Type B pancreatic cell (in vitro differentiated cells): ENCODE measurements at places on chromosomes 3 and 15. TPM values are rescaled to one million over a fixed set of nuclear protein-coding genes. Genes with fewer than 3 reads are reported as not detected.
A peak's percentile ranks its signal among the peaks of the same experiment; 100 is the strongest.

- H3K4me3 ChIP-seq, result peak overlapping the region; percentile 51
- H3K27me3 ChIP-seq, result peaks cover 63% of the 10 kb centered on the region
- H3K27ac ChIP-seq, result peak overlapping the region; percentile 72
- no peaks in the 10 kb centered on the region for H3K36me3 ChIP-seq
- no peak for DNase-seq
- peaks cover 60% of the 10 kb centered on the region for H3K4me1 ChIP-seq
Measured at GRCh38 chr15:65082303-65082953, 5.9 kb downstream of the KBTBD13 start.

PP2D1 gene
- not detected in 2 replicates for total RNA-seq

DNA sequence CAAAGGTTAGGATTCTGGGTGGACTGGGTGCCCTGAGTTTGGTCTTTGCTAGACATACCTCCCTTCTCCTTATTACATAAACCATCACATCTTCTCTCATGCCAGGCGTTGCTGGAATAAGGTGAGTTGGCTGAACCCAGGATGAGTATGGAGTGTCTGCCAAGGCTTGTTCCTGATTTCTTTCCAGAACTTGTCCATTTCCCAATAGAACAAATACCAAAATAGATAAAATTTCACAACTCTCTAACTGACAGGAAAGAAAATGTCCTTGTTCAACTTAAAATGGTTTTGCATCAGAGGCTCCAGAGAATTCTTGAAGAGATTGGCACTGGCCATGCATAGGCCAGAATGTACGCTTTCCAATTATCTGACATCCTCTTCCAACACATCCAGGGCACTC, 291.9 kb downstream of the IGSF11 start:
- no peak overlapping the region for H3K4me3 ChIP-seq
- DNase-seq, result no peak
- H3K27ac ChIP-seq, result no peak overlapping the region
- H3K36me3 ChIP-seq, result no peaks in the 10 kb centered on the region
- no peaks in the 10 kb centered on the region for H3K4me1 ChIP-seq

DNA sequence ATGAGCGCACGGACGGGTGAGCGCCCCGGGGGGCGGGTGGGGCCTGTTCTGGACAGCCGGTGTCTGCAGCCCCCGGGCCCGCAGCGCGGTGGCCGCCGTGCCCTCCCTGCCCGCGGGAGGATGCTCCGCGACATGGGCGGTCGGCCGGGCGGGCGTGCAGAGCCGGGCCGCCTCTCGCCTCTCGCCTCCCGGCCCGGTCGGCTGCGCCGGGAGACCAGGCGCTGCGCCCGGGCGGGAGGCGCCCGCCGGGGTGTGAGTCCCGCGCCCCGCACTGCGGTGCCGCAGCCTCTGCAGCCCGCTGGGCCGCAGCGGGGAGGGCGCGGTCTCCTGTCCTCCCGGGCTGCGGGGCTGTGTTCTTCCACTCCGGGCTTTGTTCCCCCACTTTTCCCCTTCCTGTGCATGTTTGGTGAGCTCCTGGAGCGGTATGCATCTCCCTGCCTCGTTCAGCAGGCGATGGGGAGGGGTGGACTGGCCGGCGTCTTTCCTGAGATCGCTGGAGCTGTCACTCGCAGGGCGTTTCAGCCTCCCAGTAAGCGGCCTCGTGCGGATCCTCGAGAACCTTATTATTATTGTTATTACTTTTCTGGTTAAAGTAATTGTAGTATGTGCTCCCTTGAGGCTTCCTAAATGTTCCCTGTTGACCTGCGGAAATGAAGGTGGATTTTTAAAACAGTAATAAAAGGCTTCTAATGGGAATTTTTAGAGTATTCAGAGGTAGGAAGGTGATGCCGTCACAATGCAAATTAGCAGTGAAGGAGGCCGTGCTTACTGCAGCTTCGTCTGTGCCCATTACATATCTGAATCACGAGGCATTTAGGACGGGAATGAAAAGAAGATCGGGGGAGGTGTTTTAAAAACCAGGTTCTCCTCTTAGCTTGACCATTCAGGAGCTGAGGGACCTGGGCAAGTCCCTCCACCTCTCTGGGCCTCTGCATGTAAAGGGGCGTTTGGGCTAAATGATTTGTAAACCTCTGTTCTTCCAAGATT, 593 bp downstream of the TMOD2 start:
- H3K36me3 ChIP-seq, result no peaks in the 10 kb centered on the region
- no peak overlapping the region for H3K27ac ChIP-seq
- H3K4me1 ChIP-seq, result peaks cover 5% of the 10 kb centered on the region
- no peak for DNase-seq
- H3K27me3 ChIP-seq, result peaks cover 73% of the 10 kb centered on the region

HIGD2B gene
- total RNA-seq, result not detected in 2 replicates

DNA sequence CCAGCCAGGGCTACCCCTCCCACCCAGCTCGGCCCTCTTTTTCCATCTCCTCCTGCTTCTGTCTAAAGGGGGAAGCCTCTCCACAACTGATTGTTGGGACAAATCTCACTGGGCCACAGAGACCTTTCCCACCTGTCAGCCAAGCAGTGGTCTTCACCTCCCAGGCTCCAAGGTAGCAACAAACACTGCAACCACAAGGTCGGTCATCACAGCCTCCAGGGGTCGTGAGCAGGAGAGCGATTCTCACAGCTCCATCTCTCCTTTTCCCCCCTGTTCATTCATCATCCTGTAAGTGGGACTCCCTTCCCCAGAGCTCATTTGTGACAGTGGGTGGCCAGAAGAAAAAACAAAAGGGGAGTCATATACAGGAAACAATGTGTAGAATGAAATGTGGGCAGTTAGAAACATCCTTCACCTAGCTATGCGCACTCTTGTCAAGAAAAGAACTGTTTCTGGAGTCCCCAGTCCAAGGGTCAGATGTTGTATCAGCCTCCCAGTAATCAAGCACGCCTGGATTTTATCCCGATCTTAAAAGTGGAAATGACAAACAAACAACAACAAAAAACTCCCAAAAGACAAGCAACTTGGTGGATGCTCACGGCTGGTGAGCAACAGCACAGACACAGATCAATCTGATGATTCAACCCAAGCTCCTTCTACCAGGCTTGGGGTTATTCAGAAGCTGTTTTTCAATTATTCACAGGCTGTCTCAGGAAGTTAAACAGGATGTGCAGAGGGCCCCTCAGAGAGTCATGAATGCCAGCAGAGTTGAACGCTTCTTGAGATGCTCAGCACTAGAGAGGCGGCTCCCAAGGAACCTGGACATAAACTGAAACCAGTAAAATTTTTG, 22.4 kb downstream of the LYZL4 start:
- H3K4me3 ChIP-seq, result no peak overlapping the region
- DNase-seq, result no peak
- H3K4me1 ChIP-seq, result peaks cover 14% of the 10 kb centered on the region
- H3K27ac ChIP-seq, result no peak overlapping the region
- no peaks in the 10 kb centered on the region for H3K36me3 ChIP-seq

DNA sequence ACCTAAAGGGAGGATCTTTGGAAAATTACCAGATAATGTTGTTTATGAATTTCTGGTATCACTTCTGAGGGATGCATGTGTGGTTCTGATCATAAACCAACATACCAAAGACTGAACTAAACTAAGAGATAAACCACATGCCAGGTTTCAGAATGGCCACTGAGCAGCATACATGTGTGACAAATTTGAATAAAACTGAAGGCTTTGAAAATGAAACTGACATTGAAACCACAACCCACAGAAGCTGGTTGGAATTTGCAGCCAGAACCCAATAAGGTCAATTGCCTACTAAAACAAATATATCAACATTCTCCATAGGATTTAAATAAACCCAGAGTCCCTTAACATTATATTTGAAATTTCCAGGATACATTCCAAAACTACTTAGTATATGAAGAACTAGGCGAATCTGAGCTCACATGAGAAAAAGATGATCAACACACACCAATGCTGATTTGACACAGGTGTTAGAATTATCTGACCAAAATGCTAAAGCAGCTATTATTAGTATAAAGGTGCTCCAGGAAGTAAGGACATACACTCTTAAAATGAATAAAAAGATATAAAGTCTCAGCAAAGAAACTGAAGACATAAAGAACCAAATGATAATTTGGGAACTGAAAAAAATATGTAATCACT, 125.0 kb downstream of the ZNF280D start:
- H3K27ac ChIP-seq, result no peak overlapping the region
- no peak overlapping the region for H3K4me3 ChIP-seq
- no peaks in the 10 kb centered on the region for H3K4me1 ChIP-seq
- H3K36me3 ChIP-seq, result no peaks in the 10 kb centered on the region
- no peak for DNase-seq
- H3K27me3 ChIP-seq, result no peaks in the 10 kb centered on the region

- DNase-seq, result no peak
- no peaks in the 10 kb centered on the region for H3K36me3 ChIP-seq
- H3K4me3 ChIP-seq, result no peak overlapping the region
- H3K4me1 ChIP-seq, result peaks cover 37% of the 10 kb centered on the region
- no peak overlapping the region for H3K27ac ChIP-seq
Measured at GRCh38 chr3:194259982-194260766, 91.0 kb downstream of the CPN2 start.

DNA sequence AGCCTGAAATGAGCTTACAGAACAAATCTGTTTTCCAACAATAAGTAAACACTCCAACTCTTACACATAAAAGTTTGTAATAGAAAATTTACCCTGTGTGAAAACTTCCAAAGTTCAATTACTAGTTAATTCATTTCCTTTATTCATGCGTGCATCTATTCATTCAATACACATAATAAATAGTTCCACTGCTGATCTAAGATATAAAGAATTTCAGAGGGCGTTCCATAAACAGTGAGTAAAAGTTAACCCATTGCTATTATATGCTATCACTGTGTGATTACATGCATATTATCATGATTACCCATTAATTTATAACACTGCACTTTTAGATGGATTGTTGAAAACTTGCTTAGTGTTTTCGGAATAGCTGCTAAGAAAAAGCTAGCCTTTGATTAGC, 36.2 kb upstream of the CFAP20DC start:
- H3K36me3 ChIP-seq, result no peaks in the 10 kb centered on the region
- peaks cover 3% of the 10 kb centered on the region for H3K27me3 ChIP-seq
- H3K27ac ChIP-seq, result no peak overlapping the region
- no peak for DNase-seq
- no peak overlapping the region for H3K4me3 ChIP-seq

GRCh38 chr15:69344238-69344637, 45.5 kb downstream of the PAQR5 start:
- DNase-seq, result no peak
- H3K27me3 ChIP-seq, result no peaks in the 10 kb centered on the region
- no peak overlapping the region for H3K4me3 ChIP-seq
- peaks cover 15% of the 10 kb centered on the region for H3K4me1 ChIP-seq
- H3K27ac ChIP-seq, result no peak overlapping the region

DNA sequence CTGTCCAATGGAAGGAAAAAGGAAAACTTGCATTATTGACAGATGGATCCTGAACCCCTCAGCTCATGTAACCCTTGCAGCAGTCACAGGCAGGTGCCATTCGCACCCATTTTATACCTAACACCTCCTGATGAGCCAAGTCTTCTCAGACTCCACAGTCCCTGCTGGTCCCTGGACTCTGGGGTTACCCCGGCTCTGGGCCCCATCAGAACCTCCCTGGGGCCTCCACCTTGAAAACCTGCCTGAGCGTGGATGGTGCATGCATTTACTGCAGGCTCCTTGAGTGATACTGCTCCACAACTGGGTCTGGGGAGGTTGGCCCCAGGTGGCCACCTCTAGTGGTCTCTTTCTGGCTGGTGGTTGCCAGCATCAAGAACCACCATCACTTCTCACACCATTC, 15.9 kb upstream of the DOCK3 start:
- no peak overlapping the region for H3K4me3 ChIP-seq
- H3K27me3 ChIP-seq, result peaks cover 4% of the 10 kb centered on the region
- no peaks in the 10 kb centered on the region for H3K36me3 ChIP-seq
- DNase-seq, result no peak
- H3K27ac ChIP-seq, result no peak overlapping the region

LDHAL6B gene
- not detected in 2 replicates for total RNA-seq

GRCh38 chr3:159839561-159840379, 148.9 kb upstream of the IL12A start:
- H3K4me1 ChIP-seq, result peaks cover 32% of the 10 kb centered on the region
- peak within 1 kb of the TSS; percentile 81 for H3K4me3 ChIP-seq
- DNase-seq, result peak; percentile 74
- H3K27me3 ChIP-seq, result no peaks in the 10 kb centered on the region

GRCh38 chr3:172132721-172133311, 93.4 kb downstream of the FNDC3B start:
- no peak overlapping the region for H3K27ac ChIP-seq
- no peak for DNase-seq
- no peak overlapping the region for H3K4me3 ChIP-seq
- H3K36me3 ChIP-seq, result peaks cover 26% of the 10 kb centered on the region

GRCh38 chr3:86056032-86056431, 934.9 kb downstream of the VGLL3 start:
- H3K27ac ChIP-seq, result no peak overlapping the region
- no peak overlapping the region for H3K4me3 ChIP-seq
- DNase-seq, result no peak

GRCh38 chr3:120410541-120410940, 40.3 kb downstream of the FSTL1 start:
- H3K27ac ChIP-seq, result no peak overlapping the region
- no peaks in the 10 kb centered on the region for H3K4me1 ChIP-seq
- H3K4me3 ChIP-seq, result no peak overlapping the region
- DNase-seq, result no peak

DNA sequence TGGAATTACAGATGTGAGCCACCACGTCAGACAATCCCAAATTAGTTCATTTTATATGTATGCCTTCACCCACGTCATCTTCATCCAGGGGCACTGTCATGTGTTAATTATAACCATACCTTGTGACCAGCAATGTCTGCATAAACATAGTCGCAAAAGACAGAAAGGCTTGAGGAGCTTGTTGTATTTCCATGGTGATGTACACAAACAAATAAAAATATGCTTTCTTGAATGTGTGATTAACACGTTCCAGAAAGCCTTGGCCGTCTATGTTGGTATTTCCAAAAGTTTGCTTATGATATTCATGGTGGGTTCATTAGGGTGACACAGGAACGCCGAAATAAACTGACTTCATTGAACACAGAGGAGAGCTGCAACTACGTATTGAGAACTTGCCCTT, 524.7 kb upstream of the ZNF717 start:
- no peak for DNase-seq
- H3K4me3 ChIP-seq, result no peak overlapping the region
- no peak overlapping the region for H3K27ac ChIP-seq
- peaks cover 5% of the 10 kb centered on the region for H3K27me3 ChIP-seq
- H3K36me3 ChIP-seq, result no peaks in the 10 kb centered on the region

- H3K36me3 ChIP-seq, result no peaks in the 10 kb centered on the region
- no peak for DNase-seq
- H3K4me1 ChIP-seq, result peaks cover 10% of the 10 kb centered on the region
- no peak overlapping the region for H3K4me3 ChIP-seq
Measured at GRCh38 chr3:14889205-14889604, 58.2 kb upstream of the NR2C2 start.

CELF6 gene
- 0.45 and 1.9 TPM in 2 replicates for total RNA-seq

- no peaks in the 10 kb centered on the region for H3K4me1 ChIP-seq
- DNase-seq, result no peak
- H3K4me3 ChIP-seq, result no peak overlapping the region
- no peaks in the 10 kb centered on the region for H3K27me3 ChIP-seq
- no peak overlapping the region for H3K27ac ChIP-seq
Measured at GRCh38 chr3:104632947-104633346, 733.8 kb upstream of the ALCAM start.
